ENCODE measurements at places on chromosomes 11 and 22.
A peak's percentile ranks its signal among the peaks of the same experiment; 100 is the strongest.

DNA sequence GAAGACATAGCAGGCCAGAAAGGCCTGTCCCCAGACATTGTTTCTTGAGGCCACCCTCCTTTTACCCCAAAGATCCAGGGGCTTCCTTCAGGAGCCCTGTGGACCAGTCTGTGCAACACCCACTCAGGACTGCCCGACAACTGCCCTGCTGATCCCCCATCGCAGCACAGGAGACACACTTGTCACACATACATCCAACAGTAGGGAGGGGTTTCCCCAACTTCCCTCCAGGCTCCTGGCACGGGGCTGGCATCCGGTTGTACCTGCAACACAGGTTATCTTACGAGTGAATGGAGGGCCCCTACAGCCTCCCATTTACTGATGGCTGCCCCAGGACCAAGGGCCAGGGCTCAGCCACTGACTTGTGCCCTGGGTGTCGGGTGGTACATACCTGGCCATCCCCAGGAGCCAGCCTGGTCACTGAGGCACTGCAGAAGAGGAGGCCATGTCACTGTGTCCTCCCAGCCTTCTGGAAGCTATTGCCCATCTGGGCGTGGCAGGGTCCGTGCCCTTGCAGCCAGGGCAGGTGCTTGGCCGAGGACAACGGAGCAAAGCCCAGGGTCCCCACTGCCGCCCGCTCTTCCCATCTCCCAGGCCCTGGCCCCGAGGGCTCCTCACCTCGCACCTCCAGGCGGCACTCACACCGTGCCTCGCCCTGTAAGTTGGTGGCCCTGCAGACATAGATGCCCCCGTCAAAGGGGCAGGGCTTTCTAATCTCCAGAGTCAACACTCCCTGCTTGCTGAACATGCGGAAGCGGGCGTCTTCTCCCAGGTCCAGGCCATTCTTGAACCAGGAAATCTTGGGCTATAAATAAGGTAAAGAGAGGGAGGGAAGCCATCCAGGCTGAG is 20.8 kb downstream of the MYBPC3 start:
- DNase-seq: no peak

DNA sequence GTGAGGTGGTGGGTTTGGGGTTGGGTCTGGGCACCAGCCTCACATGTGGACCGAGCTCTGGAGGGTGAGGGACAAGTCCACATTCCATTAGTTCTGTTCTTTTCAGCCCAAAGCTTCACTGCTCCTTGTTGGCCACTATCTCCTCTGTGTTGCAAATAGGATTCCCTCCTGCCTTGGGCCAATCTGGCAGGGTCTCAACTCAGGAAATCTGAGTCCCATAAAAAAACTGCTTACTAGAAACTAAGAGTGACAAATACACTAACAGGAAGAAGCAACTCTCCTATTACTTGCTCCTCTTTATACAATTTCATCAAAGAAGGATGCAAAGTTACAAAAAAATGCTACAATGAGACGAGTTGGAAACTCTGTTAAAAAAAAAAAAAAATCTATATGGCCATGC is 66.2 kb upstream of the CSNK1E start:
- no peak for DNase-seq

GRCh38 chr11:73651661-73652045 is 5.3 kb downstream of the PLEKHB1 start:
- no peak for DNase-seq

- no peak for DNase-seq
Measured at GRCh38 chr22:36016684-36017083, 11.9 kb downstream of the RBFOX2 start.

GRCh38 chr11:115291325-115291724 is 212.9 kb downstream of the CADM1 start:
- DNase-seq: no peak

GRCh38 chr11:98027652-98028051 is 993.1 kb upstream of the CNTN5 start:
- DNase-seq: no peak

DNA sequence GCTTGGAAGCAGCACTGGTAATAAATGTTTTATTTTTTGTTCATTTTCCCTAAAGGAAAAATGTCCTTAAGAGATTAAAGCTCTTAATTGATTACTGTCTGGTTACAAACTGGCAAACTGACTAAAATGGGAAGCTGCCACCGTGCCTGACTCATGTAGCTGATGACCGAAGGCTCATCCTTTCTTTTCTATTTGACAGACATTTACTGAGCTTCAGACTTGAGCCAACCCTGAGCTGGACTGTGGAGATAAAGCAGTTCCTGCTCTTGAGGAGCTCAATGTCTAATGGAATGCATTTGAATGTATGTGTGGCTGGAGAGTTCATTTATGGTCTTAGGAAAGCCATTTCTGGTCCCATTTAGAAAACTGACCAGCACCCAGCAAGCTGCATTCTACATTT is 91.3 kb downstream of the RNF169 start:
- no peak for DNase-seq

GRCh38 chr11:7640816-7641215 is 32.5 kb downstream of the CYB5R2 start:
- no peak for DNase-seq

DNA sequence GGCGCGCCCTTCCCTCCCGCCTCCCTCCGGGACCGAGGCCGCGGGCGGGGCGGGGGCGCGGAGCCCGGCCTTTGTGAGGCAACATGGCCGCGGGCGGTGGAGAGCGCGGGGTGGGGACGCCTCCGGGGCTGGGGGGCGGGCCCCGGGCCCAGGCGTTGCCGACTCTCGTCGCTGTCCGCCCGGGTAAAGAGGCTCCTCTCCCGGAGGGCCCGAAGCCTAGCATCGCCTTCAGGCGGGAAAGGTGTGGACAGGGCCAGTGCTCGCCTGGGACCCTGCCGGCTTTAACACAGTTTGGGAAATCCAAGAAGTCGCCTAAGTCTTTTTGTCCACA is 369 bp downstream of the DGCR8 start:
- DNase-seq: peak; percentile 67

DNA sequence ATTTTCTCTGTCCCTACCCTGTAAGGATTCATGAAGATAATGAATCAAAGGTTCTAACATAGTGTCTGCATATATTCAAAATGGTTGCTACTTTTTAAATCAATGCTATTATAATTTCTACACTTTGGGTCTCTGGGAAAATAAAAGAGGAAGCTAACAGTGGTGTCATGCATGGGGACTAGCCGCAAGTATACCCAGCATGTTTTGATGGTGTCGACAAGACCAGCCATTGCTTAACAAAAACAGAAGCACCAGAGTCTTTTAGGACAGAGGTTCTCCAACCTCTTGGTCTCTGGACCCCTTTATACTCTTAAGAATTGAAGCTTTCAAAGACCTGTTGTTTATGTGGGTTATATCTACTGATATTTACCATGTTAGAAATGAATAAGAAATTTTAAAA is 37.8 kb downstream of the RNF141 start:
- no peak for DNase-seq

- no peak for DNase-seq
Measured at GRCh38 chr11:76455331-76455730, 10.5 kb downstream of the EMSY start.

DNA sequence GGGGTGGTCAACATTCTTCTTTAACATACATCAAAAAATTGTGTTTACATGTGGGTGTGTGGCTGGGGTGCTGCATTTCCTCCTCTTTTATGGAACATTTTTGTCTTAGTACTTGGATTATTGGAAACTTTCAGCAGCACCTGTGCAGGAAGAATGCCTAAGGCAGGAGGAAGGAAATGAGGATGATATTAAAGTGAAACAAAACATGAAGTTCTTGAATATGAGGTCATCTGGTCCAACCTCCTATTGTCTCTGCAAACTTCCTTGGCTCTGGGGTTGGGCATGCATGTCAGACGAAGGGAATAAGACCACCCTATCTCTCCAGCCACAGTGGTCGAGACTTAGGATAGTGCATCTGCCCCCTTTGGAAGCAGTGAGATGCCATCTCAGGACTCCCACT is 20.6 kb upstream of the OR9Q1 start:
- DNase-seq: no peak

DNA sequence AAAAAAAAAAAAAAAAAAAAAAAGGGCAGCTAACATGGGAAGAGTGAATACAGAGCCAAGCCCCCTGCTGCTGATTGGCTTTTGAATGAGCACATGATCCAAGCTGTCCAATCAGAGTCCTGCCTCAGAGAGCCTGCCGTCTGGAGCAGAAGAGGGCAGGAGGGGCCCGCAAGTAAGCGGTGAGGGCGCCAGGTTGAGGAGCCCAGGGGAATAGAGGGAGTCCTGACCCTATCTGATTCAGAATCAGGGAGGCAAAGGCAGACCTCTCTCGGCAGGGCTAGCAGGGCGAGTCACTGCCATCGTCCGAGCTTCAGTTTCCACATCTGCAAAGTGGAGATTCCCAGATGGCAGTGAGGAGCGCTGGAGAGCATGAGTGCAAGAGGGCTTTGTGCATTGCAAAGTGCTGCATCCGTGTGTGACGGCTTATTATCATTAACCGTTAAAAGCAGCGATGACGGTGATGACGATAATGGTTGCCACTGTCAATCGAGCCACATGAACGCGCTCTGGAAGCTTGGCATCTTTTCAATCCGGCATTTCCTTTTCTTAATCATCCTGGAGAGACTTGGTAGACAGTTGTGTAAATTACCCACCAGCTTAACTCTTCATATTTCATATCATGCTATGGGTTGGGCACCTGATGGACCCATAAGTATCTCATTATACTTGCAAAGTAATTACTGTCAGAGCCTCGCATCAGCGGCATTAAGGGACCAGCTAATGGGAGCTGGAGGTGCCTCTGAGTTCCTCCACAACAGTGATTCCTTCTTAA is 68.6 kb upstream of the ATXN10 start:
- DNase-seq: no peak

GRCh38 chr11:68757711-68758110 is 6.4 kb upstream of the TESMIN start:
- DNase-seq: no peak

DNA sequence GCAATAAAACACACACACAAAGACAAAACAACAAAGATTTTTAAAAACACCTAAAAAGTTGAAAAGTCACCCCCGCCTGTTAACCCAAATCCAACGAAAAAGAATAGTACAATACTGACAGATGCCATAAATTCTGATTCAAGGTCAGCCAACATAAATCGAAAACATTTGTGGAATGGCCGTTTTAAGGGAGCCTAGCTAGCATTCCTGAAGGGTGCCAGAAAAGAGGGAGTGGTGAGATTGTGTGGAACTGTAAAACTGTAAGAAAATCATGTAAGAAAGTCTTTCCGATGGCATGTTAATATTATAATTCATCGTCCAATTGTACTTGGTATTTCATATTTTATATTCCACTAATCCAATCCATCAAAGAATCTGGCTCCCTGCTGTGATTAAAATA is 75.1 kb downstream of the RAB38 start:
- no peak for DNase-seq

DNA sequence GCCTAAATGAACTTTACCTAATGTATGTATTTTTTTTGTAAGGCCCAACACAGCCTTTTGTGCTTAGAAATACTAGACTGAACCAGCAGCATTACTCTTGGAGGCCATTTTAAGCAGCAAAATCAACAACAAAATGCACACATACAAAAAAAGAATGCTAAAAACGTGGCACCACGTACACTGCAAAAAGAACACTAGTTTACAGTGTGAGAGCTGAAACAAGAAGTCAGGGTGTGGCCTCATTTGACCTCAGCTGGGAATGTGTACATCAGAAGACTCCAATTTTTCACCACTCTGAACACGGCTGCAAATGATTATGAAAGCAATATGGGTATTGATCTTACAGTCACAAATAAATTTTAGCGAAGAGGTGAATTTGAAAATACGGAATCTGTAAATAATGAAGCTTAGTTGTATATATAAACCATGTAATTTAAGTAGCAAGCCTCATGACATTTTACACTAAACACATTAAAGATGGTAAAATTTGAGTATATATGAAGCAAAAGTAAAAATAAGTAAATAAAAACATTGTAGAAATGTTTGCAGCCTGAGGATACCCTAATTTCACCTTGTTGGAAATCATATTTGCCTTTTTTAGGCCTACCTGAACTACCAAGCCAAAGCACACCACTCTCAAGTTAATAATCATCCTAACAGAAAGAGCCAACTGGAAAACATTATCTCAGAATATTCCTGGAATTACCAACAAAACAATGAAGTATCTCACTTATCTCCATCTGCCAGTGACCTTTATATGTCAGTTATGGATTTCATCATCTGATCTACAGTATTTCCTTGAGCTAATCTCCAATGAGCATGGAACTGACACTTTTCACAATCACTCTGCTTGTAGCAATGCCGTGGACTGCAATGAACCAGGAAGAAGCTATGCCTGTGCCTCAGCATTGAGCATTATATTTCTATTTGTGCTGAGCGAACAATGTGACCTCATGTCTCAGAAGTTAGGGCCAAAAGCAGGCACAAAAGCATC is 319.5 kb upstream of the FAT3 start:
- DNase-seq: no peak

DNA sequence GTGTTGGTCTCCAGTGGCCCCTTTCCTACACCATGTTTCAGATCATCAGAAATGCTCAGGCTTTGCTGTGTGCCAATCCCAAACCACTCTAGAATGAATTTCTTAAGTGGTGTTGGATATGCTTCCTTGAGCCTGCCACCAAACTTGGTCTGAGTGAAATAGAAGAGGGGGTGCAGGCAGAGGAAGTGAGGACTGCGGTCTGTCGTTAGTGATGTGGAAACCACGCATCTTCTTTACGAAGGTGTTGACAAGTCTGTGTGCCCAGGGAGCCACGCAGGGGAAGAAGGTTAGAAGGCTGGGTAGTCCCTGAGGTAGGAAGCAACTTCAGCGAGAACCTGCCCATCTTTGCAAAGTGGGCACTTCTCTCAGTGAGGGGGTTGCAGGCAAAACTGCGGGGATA is 187.4 kb upstream of the NAV2 start:
- DNase-seq: no peak

DNA sequence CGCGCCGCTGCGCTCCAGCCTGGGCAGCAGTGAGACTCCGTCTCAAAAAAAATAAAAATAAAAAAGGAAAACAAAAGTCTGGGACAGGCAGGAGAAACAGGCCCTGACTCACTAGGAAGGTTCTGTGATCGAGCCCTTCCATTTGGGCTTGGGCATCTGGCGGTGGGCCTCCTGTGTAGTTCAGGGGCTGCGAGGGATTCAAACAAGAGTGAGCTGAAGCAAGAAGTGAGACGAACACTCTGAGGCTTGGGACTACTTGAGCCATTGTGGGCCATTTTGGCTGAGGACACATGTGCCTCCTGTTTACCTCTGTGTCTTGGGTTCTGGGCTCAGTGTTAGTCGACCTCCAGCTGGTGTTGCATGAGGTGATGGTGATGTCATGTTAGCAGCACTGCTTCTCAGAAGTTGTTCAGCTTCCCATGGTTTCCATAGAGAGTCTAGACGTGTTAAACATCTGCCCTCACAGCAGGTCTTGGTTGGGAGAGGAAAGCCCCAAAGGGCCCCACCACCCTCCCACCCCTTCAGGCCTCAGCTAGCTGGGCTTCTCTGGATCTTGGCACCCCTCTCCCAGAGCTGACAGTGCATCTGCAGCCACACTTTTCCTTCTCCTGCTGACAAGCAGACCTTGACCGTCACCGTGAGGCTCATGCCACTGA is 57.8 kb downstream of the MED15 start:
- DNase-seq: no peak

- DNase-seq: no peak
Measured at GRCh38 chr22:20728523-20729190, 45.3 kb upstream of the SERPIND1 start.

- DNase-seq: no peak
Measured at GRCh38 chr11:104979839-104980238, 11.5 kb upstream of the CASP4 start.
